ENCODE measurements at places on chromosomes 12 and 14.

DNA sequence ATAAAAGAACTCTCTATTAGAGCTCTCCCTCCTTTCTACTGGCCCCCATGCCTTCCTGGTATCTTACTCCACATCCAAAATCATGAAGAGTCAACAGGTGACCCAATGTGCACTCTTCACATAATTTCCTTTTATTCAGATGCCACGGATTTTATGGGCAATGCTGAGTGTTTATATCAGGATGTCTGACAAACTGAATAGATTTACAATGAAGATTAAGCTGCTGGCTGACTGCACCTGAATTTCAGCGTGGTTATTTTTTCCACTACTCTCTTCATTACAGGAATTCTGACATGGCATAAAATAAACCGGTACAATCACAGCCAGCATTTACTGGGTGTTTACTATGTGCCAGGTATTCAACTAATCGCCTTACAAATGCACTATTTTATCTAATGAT is 29.4 kb upstream of the CERS5 start:
- no peak for DNase-seq

GRCh38 chr14:93749076-93749420 is 39.2 kb downstream of the PRIMA1 start:
- no peak for DNase-seq

DNA sequence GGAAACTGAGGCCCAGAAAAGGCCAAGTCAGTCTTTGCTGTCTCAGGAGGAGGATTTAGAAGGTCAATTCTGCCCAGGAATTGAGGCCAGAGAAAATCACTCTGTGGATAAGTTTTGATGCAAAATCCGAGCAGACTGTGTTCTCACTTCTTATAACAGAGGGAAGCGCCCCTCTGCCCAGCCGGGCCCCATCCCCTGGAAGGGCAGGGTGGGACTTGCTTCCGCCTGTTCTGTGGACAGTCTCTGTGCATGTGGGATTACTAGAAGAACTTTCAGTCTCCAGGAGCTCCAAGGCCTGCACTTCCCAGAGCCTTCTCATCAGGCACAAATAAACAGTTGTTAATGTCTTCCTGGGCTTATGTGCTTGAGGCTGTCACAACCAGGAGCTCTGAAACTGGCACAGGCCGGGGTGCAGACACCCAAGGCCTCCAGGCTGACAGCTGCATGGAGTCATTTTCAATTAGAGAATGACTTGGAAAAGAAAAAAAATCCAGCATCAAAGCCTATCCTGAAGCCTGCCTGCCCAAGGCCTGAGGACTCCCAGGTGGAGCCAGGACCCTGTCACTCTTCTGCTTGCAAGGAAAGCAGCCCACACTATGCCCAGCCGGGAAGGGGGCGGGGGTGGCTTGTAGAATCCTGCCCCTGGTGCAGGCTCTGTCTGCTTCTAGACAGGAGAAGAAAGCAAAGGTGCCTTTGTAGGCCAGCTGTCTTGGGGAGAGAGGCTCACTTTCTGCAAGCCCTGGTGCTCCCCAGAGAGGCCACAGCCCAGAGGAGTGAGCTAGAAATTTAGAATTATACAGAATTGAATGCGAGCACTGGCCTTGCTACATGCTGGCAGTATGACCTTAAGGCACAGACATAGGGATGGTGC is 84.7 kb downstream of the NTF3 start:
- no peak for DNase-seq

GRCh38 chr12:65367396-65367795 is 88.9 kb downstream of the MSRB3 start:
- no peak for DNase-seq

DNA sequence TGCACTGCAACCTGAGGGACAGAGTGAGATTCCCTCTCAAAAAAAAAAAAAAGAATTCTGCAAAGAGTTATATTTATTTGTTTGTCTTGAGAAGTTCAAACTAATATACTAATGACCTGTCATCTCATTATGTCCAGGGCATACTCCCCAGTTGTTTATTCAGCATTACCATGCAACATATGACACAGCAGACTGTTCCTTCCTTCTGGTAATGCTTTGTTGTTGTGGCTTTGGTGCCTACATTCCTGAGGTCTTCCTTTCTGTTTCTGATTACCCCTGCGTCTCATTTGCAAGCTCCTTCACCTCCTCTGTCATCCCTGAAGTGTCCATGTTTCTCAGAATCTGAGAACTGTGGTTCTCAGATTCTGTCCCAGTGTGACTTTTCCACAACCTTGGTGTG is 55.3 kb downstream of the DERA start:
- DNase-seq, result no peak

DNA sequence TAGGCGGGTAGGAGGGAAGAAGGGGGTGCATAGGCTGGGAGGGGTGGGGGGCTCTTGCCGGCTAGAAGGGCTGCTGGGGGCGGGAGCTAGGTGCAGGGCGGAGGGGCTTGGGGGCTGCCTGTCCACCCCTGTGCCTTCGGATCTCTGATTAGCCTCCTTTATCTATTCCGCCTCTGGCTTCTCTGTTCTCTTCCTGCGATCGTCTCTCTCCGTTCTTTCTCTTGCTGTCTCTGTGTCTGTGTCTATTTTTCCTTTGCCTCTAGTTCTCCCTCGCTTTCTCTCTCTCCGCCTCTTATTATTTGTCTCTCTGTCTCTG is 166.7 kb upstream of the LHX5 start:
- no peak for DNase-seq

DNA sequence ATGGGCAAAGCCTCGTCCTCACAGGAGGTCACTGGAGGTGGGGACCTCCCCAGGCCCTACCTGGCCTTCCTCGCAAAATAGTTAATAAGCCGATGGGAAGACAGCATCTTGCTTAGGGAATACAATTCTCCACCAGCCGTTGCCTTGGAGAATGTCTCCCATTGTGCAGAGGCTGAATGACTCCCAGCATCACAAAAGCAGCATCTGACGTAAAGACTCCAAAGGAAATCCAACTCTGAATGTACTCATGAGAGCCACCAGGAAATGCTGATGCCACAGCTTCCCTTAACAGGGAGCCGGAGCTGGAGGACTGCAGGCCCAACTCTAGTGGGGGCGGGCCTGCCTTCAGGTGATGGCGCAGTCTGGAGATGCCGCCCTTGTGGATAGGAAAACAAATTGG is 15.5 kb downstream of the CCDC63 start:
- DNase-seq, result no peak
